ENCODE measurements at places on chromosomes 13 and 19. TPM values are rescaled to one million over a fixed set of nuclear protein-coding genes. Genes with fewer than 3 reads are reported as not detected.

Gene FUZ
- 30.3 TPM for polyA plus RNA-seq

Gene GRIK5
- 4.8 TPM for polyA plus RNA-seq

Gene ZNF221
- polyA plus RNA-seq: 0.65 TPM

Gene ZNF556
- not detected for polyA plus RNA-seq

Gene APC2
- 0.05 TPM for polyA plus RNA-seq

Gene RASAL3
- polyA plus RNA-seq: 1.8 TPM
